HT1080 (cell line): ENCODE measurements at places on chromosomes 16 and 17. TPM values are rescaled to one million over a fixed set of nuclear protein-coding genes. Genes with fewer than 3 reads are reported as not detected.

- DNase-seq = no peak
These were observed 5.1 kb upstream of the MEIOB start for GRCh38 chr16:1877089-1877488.

DNA sequence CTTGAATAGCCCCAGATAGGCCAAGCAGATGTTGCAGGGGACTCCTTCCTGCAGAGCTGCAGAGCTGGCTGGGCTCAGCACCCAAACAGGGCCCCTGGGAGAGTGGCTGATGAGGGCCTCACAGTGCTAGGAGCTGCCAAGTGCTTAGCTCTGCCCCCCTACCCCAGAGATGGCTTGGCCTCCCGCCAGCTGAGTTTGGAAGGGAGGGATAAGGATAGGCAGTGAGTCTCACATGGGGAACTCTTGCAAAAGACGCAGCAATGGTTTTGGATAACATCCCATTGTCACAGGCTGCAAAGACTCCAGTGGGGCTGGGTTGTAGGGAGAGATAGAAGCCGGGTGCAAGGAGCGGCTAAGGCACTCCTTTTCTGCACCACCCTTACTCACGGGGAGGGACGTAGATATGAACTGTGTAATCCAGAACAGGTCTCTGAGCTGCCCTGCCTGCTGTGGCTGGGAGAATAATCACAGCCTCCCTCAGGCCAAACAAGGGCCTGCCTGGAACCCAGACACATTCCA is 52.9 kb upstream of the MAF start:
- DNase-seq = peak; percentile 15

DNA sequence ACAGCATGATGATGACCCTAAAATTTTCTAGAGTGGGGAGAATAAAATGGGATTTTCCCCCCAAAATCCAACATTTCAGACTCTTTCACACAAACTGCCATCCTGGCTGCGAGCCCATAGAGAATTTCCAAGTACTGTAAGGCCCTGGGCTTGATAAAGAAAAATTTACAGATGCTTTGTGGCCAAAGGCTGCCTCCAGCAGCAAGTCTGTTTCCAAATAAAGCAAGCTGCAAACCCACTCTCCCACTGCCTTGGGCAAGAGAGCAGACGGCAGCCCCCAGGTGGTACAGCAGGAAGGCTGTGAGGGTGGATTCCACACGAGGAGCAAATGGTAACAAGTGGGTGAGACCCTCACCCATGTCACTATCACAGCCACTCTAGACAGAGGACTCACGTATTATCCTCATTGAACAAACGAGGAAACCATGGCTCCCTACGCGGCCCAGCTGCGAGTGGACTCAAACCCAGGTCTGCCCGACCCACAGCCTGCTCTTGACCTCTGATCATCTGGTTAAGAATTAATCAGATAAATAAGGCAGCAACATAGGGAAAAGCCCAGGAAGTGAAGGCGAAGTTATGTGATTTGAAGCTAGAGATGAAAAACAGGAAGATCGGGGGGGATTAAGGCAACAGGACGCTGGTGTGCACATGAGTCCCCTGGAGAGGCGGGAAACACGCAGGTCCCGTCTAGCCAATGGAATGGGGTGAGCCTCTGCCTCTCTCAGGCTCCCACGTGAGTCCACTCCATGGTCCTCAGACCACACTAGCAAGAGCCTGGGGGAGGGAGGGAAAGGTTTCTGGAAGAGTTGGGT is 37.4 kb downstream of the AXIN2 start:
- DNase-seq = no peak

- DNase-seq = peak; percentile 41
These were observed 16.7 kb downstream of the C16orf54 start for GRCh38 chr16:29729116-29729521.

- no peak for DNase-seq
These were observed 31.9 kb upstream of the MPHOSPH6 start for GRCh38 chr16:82201926-82202325.

- DNase-seq = peak; percentile 6
These were observed 296.7 kb upstream of the IRX5 start for GRCh38 chr16:54633943-54634362.

DNA sequence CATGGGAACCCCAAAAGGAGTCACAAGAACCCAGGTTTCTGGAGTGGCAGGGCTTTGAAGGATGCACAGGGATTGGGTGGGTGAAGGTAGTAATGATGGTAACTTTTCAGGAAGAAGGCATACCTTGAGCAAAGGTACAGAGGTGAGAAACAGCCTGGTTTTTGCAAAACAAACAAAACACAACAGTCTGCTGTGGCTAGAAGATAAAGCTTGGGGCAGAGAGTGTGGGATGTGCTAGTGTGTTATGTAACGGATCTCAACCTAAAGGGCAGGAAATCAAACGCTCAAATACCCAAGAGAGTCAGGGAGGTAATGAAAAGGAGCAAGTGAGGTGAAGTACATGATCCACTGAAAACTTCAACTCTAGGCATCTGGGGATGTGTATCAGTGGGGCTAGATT is 4.6 kb downstream of the PTGES3L start:
- DNase-seq = no peak

DNA sequence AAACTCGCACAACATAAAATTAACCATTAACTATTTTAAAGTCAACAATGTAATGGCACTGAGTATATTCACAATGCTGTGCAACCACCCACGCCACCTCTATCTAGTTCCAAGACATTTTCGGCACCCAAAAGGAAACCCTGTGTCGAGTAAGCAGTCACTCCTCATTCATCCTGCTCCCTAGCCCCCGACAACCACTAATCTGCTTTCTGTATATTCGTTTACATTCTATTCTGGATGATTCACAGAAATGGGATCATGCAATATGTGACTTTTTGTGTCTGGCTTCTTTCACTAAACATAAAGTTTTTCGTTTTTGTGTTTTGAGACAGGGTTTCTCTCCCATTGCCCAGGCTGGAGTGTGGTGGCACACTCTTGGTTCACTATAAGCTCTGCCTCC is 42.2 kb upstream of the HAPSTR1 start:
- DNase-seq = no peak

- DNase-seq = no peak
These were observed 55.4 kb downstream of the COPRS start for GRCh38 chr17:31803494-31804213.

DNA sequence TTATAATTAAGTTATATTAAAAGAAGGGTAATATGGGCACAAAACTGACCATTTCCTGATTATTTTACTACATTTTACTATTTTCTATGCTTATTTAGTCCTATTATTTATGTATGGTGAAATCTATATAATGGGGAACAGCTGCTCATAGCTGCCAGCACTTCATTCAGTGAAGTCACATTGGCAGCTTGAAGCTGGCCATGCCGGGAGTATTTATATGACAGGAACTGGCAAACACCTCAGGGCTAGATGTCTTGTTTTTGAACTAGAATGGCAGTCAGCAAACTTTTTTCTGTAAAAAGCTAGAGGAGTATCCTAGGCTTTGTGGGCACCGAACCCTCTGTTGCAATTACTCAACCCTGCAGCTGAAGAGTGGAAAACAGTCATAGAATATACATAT is 104.1 kb downstream of the CDH13 start:
- no peak for DNase-seq

DNA sequence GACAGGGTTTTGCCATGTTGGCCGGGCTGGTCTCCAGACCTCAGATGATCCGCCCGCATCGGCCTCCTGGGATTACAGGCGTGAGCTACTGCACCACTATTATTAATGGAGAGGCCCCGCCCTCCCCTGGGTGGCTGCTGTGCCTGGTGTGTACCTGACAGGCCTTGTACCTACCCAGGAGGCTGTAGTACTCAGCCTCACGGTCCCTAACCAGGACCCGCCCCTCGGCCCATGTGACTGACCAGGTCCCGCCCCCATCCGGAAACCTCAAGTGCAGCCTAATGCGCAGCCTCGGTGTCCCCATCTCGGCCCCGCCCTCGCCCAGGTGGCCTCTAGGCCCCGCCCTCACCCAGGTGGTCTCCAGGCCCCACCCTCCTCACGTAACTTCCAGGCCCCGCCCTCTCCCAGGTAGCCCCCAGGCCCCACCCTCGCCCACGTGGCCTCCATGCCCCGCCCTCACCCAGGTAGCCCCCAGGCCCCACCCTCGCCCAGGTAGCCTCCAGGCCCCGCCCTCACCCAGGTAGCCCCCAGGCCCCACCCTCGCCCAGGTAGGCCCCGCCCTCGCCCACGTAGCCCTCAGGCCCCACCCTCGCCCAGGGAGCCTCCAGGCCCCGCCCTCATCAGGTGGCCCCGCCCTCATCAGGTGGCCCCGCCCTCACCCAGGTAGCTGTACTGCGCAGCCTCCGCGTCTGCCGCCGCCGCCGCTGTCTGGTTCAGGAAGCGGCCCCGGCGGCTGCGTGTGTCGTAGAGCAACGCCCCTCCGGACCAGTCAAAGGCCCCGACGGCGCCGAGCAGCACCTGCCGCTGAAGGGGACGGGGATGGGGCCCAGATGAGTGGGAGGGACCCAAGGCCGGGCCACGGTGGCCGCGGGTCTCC is 31.0 kb downstream of the HASPIN start:
- no peak for DNase-seq

DNA sequence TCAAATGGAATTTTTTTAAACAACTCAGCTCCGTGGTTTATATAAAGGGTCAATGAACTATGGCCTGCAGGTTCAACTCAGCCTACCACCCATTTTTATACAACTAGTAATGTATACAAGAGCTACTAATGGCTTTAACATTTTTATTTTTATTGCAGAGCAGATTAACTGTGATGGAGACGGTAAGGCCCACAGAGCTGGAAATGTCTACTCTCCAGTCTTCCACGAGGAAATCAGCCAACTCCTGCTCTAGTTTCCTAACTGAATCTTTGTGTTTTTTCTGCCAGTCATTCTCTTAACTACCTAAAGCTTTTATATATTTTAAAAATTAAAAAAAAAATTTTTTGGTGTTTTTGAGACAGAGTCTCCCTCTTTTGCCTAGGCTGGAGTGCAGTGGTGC is 385.1 kb upstream of the MAF start:
- no peak for DNase-seq

DNA sequence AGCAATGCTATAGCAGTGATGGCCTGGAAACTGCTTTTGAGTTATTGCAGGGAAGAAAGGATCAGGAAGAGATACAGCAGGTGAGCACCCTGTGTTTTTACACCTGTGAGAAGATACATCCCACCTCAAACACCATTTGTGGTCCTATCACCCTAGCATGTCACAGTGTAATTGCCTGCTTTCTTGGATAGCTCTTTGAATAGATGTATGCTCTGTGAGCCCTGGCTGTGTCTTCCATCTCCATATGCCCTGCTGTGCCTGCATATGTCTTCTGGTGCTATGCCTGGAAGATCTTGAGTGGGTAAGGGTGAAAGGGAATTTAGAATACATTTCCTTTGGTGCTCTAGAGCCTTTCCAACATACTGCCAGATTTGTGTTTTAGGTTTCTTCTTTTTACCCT is 15.5 kb downstream of the HLF start:
- no peak for DNase-seq

DNA sequence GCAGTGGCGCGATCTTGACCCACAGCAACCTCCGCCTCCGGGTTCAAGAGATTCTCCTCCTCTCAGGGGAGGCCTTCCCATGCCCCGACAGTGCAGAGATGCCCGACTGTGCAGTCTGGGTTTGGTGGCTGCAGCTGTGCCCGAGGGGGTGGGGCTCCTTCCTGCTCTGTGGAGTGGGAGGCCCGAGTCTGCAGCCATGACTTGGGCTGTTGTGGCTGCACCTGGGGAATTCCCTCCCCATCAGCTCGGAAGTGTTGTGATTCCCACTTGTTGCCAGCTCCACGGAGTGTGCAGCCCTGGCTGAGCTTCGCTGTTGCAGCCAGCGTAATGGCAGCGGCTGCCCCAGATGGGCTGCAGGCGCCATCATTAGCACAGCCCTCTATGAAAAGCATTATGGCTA is 66.4 kb upstream of the SMIM36 start:
- peak; percentile 7 for DNase-seq

DNA sequence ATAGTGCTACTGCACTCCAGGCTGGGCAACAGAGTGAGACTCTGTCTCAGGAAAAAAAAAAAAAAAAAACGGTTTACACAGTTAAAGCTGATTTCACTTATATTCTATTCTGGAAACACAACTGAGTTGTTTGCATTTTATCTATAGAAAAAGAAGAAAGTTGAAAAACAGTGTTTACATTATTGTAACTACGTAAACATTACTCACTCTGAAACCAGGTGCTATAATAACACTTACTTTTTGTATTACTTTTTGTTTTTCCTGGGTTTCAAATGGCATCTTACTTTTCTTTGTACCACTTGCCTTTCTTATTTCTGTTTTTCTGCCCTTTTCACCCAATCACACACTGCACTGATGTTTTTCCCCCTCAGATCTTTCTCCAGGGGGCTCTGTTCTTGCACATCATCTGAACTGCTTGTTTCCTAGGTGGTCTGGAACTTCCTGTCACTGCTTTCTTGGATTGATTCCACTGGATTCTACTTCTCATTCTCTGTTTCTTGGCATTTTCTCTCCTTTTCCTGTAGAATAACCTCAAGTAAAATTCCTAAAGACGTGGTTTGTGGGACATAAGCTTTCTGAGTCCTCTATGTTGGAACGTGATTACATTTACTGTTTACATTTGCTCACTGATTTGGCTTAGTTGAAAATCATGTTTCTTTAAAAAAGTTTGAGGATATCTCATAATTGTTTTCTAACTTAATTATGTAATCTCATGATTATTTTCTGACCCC is 142.1 kb downstream of the HS3ST3B1 start:
- DNase-seq = no peak

GRCh38 chr17:34892461-34893249 is 68.6 kb downstream of the CCT6B start:
- peak; percentile 22 for DNase-seq

DNA sequence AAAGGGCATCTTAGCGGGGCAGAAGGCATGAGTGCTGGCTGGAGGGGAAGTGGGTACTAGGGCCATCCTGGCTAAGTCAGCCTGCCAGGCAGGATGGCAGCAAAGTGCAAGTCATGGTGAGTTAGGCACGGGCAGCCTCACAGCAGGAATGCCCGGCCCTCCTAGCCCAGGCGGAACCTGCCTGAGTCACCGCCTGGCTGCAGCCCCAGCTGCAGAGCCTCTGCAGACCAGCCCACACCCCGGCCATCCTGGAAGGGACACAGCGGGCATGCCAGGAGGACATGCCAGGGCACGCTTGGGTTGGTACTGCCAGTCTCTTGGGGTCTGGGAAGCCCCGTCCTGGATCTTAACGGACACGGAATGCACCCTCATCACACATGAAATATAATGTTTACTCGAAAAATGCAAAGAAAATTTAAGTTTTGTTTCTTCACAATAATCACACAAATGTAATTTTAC is 5.0 kb upstream of the ALDH3A1 start:
- peak; percentile 95 for DNase-seq

- no peak for DNase-seq
These were observed 2.8 kb upstream of the KRT40 start for GRCh38 chr17:40986920-40987319.

Gene TBC1D3K
- 1.2 TPM in 1 of 2 replicates, not detected in the other for total RNA-seq

Gene ARHGAP44
- total RNA-seq = 0.17 and 1.00 TPM in 2 replicates

Gene TPSG1
- total RNA-seq = not detected in 2 replicates

Gene SLC6A4
- not detected in 2 replicates for total RNA-seq

Gene EME1
- total RNA-seq = 23.7 and 24.4 TPM in 2 replicates

Gene RNF157
- total RNA-seq = 0.10 and 0.23 TPM in 2 replicates

Gene CACNA1G
- total RNA-seq = 0.03 and 0.40 TPM in 2 replicates

Gene DHRS7C
- not detected in 2 replicates for total RNA-seq

Gene P2RX5
- total RNA-seq = 11.7 and 15.9 TPM in 2 replicates

Gene KRT9
- total RNA-seq = not detected in 2 replicates
